CD4-positive, alpha-beta T cell (primary cell): ENCODE measurements at places on chromosomes 7 and 10.

DNA sequence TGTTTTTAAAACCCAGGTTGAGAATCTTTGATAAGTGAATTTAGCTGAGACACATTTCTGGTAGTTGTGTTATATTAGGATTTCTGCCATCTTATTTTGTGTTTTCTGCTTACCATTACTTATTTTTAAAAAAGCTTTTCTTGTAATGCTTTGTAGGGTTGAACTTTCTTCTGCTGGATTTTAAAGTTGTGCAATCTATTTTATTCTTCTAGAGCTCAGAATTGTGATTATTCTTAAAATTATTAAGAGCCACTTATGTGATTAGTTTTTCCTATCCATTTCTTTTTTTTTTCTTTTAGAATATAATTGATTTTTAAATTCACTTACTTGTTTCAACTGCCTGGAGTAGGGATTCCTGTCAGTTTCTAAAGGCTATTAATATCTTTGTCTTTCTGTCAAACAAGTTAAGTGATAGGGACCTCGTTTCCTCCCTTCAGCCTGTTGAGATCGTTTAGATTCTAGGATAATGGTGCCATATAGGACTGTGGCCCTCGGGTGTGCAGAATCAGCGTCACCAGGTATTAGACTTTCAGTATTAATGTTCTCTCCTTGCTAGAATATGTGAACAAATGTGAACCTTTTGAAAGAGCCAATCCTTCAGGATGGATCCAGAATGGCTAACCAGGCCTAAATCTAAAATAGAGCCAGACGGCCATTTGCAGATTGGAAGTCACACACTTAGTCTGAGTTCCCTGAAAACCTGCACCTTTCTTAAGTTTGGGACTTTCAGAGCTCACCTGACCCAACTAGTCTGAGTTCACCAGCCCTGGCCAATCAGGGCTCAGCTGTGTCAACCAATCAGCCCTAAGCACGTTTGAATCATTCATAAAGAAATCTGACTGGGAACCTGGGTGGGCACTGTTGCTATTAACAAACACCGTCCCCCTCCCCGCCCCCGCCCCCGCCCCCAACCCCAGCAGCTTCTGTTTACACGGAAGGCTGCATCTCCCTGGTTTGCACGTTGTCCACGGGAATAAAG is 26.2 kb downstream of the CUX1 start:
- no peak overlapping the region for H3K27ac ChIP-seq
- no peak for DNase-seq
- no peak overlapping the region for H3K4me3 ChIP-seq
- H3K36me3 ChIP-seq = no peaks in the 10 kb centered on the region
- H3K4me1 ChIP-seq = peaks cover 3% of the 10 kb centered on the region
- H3K27me3 ChIP-seq = no peaks in the 10 kb centered on the region

DNA sequence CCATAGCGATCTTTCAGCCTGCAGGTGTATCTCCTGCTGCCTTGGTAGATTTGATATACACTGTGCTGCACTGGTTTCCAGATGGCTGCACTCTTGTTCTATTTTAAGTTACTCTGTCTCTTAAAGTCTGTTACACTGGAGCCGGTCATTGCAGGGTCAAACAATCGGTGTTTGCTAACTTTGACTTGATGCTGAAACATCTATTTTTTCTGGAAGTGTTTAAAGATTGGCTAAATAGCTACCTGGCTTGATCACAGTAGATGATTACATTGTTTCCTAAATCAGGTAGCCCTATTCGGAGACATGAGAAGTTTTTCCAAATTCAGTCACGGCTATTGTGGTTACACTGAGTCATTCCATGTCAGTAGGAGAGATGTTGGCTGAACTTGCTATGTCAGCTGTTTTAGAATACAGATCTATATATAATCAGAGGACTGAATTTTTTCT is 574.8 kb downstream of the ETV1 start:
- H3K36me3 ChIP-seq = no peaks in the 10 kb centered on the region
- H3K27ac ChIP-seq = no peak overlapping the region
- no peaks in the 10 kb centered on the region for H3K4me1 ChIP-seq
- DNase-seq = no peak

DNA sequence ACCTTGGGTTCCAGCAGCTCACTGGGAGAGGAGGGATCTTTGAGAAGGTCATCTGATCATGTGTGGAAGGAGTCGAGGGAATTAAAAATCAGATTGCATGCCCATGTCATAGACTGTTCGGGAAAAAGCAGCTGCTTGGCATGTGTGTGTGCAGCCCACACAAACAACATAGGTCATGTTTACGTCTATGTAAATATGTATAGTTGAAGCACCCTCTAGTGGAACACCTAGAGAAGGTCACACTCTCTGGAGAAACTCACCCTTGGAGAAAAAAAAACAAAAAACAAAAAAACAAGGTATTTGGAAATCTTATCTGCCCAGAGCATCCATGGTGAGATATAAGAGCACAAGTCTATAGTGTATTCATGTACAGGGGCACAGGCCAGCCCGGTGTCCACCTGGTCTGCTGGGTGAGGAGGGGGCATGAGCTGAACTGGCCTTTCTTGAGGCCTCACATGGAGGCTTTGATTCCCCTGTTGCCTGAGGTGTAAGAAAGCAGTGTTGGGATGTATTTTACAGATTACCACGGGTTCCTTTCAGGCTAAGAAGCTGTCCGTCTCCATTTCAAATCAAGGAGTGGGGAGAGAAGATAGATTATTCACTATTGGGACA is 98.0 kb downstream of the NPY start:
- no peak overlapping the region for H3K4me3 ChIP-seq
- no peak for DNase-seq
- H3K27ac ChIP-seq = no peak overlapping the region
- H3K4me1 ChIP-seq = no peaks in the 10 kb centered on the region
- no peaks in the 10 kb centered on the region for H3K27me3 ChIP-seq

DNA sequence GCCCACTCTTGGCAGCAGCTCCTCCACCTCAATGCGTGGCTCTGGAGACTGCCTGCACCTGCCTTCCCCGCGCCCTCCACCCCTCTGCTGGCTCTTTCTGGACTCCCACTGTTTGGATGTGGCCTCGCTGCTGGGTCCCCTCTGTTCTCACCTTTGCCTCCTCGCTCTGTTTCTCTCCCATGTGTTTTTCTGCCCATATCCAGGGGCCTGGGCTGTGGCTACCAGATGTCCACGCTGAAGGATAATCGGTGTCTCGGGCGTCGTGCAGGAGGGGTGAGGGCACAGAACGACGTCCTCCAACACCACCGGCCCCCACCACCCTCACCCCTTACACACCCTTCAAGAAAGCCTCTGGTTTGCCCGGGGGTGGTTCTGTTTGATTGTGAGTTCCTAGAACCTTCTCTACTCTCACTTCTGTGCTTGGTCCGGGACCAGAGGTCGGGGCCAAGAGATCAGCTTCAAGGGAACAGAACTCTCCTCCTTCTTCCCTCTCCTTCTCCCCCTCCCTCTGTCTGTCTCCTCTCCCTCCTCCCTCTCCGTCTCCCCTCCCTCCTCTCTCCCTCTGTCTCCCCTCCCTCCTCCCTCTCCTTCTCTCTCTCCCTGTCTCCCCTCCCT is 31.7 kb downstream of the AP5Z1 start:
- H3K27me3 ChIP-seq = peaks cover 9% of the 10 kb centered on the region
- H3K27ac ChIP-seq = no peak overlapping the region
- no peaks in the 10 kb centered on the region for H3K36me3 ChIP-seq
- peaks cover 19% of the 10 kb centered on the region for H3K4me1 ChIP-seq
- H3K4me3 ChIP-seq = no peak overlapping the region

DNA sequence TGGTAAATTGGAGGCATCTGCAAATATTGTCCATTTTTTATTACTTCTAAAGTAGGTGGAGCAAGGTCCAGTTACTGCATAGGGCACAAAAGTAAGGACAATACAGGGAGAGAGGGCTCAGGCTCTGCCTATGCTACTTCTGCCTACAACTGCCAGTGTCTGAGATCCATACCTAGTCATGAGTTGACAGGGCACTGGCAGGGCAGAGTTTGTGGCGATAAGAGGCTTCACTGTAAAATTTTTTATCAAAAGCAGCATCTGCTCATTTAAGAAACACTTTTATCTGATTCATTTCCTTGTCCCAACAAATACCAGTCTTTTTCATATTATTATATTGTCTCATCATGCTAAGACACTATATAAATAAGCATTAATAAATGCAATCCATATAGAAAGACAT is 178.0 kb downstream of the LRRN3 start:
- no peak for DNase-seq
- no peaks in the 10 kb centered on the region for H3K27me3 ChIP-seq
- H3K36me3 ChIP-seq = no peaks in the 10 kb centered on the region
- H3K27ac ChIP-seq = no peak overlapping the region
- H3K4me1 ChIP-seq = no peaks in the 10 kb centered on the region

GRCh38 chr7:2405601-2406345 is 2.4 kb downstream of the CHST12 start:
- H3K27me3 ChIP-seq = no peaks in the 10 kb centered on the region
- H3K4me3 ChIP-seq = peak overlapping the region; percentile 64
- peaks cover 71% of the 10 kb centered on the region for H3K4me1 ChIP-seq
- no peaks in the 10 kb centered on the region for H3K36me3 ChIP-seq
- DNase-seq = peak; percentile 79

DNA sequence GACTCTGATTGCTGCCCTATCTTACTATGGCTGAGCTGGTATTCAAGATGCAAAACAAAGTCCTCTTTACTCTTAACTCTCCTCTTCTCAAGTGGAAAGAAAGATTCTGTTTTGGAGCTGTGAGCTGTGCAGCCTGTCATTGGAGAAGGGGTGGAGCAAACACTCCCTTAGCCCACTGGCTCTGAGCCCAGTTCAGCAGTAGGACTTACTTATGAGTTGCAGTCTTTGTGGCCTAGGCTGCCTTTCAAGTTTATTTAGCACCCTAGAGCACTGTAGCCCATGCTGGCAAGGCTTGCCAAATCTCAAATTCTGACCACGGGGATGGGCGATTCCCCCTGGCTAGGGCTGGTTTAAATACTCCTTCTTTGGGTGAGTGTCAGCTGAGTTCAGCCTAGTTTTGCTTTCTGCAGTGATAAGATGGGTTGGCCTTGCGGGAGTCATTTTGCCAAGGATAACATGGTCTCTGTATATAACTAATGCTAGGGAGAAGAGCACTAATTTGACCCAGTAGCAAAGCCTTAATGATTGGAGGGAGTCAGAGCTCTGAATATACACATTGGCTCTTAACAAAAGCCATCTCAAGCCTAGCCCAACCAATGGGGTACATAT is 110.2 kb downstream of the MYO3A start:
- H3K27ac ChIP-seq = no peak overlapping the region
- DNase-seq = no peak
- H3K36me3 ChIP-seq = no peaks in the 10 kb centered on the region
- H3K4me1 ChIP-seq = no peaks in the 10 kb centered on the region

DNA sequence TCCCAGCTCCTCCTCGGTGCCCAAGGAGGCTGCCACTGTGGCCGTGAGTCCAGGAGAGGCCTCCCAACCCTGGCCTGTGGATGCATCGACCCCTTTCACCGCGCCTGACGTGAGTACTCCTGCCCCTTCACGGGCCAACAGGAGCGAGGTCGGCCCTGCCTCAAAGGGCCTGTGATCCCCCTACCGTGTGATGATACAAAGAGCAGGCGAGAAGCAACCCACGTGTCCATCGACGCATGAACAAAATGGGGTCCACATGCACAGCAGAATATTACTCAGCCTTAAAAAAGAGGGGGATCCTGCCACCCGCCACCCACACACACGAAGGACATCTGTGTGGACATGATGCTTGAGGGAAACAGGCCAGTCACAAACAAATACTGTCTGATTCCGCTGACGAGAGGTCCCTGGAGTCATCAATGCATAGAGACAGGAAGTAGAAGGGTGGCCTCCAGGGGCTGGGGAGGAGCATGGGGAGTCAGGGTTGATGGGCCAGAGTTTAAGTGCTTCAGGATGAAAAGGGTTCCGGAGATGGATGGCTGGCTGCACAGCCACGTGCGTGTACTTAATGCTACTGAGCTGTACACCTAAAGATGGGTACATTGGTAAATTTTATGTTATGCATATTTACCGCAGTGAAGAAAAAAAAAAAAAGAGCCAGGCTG is 151.9 kb downstream of the PRKAG2 start:
- no peaks in the 10 kb centered on the region for H3K27me3 ChIP-seq
- no peaks in the 10 kb centered on the region for H3K4me1 ChIP-seq
- H3K27ac ChIP-seq = no peak overlapping the region
- no peak overlapping the region for H3K4me3 ChIP-seq
- no peaks in the 10 kb centered on the region for H3K36me3 ChIP-seq

DNA sequence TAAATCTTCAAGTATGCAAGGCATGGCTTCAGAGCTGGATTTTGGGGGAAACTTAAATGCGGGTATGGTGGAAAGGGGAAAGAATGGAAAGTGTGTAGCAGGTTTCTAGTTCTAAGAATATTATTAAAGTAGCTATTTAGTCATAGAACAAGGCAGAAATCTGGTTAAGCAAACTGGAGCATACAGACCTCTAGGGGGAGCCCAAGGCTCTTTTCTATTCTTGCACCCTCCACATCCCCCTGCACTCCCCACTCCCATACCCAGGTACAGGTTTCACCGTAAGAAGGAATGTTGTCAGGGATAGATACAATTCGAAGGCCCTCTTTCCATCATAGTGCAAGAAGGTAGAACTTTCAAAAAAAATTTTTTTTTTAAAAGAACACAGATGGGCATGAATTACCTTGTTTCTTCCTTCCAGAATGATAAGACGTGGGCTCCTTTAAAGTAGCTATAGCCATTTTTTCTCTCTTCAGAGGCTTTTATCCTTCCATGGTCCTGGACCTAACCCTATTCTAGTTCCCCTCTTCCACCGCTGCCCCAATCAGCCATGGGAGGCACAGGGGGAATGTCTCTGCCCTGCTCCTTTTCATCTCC is 41.5 kb upstream of the SMIM30 start:
- H3K4me3 ChIP-seq = no peak overlapping the region
- no peak for DNase-seq
- no peak overlapping the region for H3K27ac ChIP-seq
- H3K27me3 ChIP-seq = peaks cover 19% of the 10 kb centered on the region
- H3K36me3 ChIP-seq = no peaks in the 10 kb centered on the region
- H3K4me1 ChIP-seq = no peaks in the 10 kb centered on the region

GRCh38 chr10:86167121-86167761 is 199.4 kb downstream of the GRID1 start:
- DNase-seq = no peak
- H3K4me3 ChIP-seq = no peak overlapping the region
- H3K36me3 ChIP-seq = no peaks in the 10 kb centered on the region
- H3K27me3 ChIP-seq = no peaks in the 10 kb centered on the region

DNA sequence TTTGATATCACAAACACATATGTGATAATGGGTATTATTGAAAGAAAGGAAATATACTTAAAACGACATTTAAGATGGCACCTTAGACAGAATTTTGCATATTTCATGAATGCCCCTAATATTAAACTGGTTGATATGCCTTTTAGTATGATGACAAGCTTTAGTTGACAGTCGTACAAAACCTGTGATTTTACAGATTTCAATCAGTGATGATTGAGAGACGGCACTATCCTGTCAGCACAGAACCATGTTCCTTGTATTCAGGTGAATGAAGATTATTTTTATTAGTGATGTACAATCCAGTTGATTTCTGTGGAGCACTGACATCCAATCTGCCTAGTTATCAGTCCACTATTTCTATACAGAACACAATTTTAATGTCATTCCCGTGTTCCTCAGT is 333.0 kb downstream of the CNTNAP2 start:
- H3K4me3 ChIP-seq = no peak overlapping the region
- H3K4me1 ChIP-seq = no peaks in the 10 kb centered on the region
- no peak overlapping the region for H3K27ac ChIP-seq

GRCh38 chr7:103605640-103606039 is 159.6 kb upstream of the SLC26A5 start:
- H3K27ac ChIP-seq = no peak overlapping the region
- H3K36me3 ChIP-seq = no peaks in the 10 kb centered on the region
- no peak for DNase-seq
- no peak overlapping the region for H3K4me3 ChIP-seq
- H3K27me3 ChIP-seq = peaks cover 4% of the 10 kb centered on the region
